Cerebellar nuclear complex (tissue), 1 donor: ENCODE measurements at places on chromosomes 2 and 18.

GRCh38 chr2:225559072-225559415, 159.5 kb downstream of the NYAP2 start:
- DNase-seq = no peak

- no peak for DNase-seq
Measured at GRCh38 chr2:47798631-47799030, 15.7 kb downstream of the MSH6 start.

GRCh38 chr2:99695130-99695943, 205.5 kb upstream of the REV1 start:
- no peak for DNase-seq

DNA sequence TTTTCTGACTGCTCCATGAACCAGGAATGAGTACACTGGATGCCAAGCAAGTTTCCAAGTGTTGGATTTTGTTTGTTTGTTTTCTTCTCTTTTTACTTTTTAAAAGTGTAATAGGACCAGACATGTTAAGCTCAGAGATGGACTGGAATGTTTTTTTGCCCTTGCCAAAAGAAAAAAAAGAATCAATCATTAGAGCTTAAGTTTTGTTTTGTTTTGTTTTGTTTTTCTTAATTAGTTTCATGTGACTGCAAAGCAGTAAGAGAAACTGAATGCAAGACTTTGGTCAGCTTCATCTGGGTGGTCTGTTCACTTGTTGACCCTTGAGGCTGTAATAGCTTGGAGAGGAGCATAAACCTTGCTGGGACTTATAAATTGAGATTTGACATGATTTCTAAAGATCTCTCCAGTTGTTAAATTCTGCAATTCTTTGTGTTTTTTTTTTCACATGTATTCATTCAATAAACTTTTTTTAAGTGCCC, 42.4 kb upstream of the SLC1A4 start:
- DNase-seq = no peak

GRCh38 chr2:65329525-65329924, 101.9 kb downstream of the ACTR2 start:
- DNase-seq = no peak

DNA sequence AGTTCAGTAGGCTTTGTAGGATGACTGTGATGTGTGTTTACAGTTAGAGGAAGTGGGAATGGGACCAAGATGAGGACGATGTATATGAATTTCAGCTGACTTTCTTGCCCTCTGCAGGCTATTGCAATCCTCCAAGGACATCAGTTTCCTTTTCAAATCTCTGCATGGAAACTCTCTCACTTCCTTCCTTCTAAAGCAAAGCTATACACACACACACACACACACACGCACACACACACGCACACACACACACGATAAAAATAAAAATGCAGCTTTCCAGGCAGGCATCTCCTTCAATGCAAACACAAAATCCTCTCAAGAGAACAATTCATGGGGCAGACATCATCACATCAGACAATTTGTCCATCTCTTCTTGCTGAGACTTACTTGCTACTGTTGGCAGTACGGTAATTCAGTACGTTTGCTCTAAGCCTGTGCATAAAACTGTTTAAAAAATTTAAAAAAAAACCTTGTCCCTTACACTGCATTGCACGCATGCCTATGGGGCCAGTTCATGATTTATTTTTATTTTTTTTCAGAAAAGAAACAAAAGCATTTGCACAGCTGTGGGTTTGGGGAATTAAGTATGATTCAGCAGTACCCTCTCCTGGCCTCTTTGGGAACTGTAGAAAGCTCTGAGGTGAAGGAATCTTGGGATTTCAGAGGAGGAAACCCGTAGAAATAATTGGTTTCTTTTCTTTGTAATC, 27.1 kb upstream of the ICOS start:
- DNase-seq = no peak

- DNase-seq = no peak
Measured at GRCh38 chr2:28287256-28287915, 105.3 kb upstream of the FOSL2 start.

DNA sequence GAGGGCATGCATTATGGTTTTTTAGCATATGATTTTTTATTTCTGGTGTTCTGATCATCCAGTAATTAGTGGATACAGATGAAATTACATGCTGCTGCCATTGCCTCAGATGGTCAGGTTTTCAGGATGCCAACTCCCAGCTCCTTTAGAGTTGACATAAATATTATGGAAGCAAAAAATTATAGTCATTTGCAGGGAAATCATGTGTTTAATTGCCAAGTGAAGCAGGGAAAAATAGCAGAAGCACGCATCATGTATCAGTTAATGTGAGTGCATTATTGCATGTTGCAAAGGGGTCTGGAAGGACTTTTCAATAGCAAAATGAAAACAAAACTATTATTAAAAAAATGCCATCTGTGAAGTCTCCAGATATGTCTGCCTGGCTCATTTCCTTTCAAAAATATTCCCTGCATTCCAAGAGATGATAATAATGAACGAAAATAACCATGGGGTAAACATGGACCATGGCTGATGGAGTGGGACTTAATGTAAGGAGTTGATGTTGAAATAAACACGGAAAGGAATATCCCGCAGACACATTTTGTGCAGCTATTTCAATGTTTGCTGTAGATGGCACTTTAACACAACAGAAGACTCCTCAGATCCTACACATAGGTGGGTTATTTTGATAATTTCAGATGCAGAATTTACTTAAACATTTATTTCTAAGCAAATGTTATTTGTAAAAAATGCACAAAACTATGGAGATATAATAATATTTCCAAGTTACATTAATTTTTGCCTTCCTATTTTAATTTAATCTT, 87.7 kb upstream of the DYNAP start:
- DNase-seq = no peak

GRCh38 chr2:9768388-9768787, 74.9 kb upstream of the TAF1B start:
- no peak for DNase-seq

GRCh38 chr2:22213237-22213636, 1089.5 kb downstream of the TDRD15 start:
- DNase-seq = no peak

- no peak for DNase-seq
Measured at GRCh38 chr2:96413323-96413722, 77.8 kb downstream of the NCAPH start.

DNA sequence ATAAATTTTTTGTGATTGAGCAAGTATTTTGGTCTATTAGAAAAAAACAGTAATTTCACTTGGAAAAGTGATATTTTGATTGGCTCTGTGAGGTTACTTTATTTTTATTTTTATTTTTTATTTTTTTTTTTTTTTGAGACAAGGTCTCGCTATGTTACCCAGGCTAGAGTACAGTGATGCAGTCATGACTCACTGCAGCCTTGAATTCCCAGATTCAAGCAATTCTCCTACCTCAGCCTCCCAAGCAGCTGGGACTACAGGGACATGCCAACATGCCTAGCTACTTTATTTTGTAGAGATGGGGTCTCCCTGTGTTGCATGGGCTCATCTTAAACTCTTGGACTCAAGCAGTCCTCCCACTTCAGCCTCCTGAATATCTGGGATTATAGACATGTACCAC, 60.9 kb upstream of the MGAT5 start:
- no peak for DNase-seq

- DNase-seq = no peak
Measured at GRCh38 chr2:165989851-165990250, 36.3 kb upstream of the TTC21B start.

- no peak for DNase-seq
Measured at GRCh38 chr2:174014011-174014698, 49.0 kb upstream of the SP3 start.

- no peak for DNase-seq
Measured at GRCh38 chr2:230758566-230759480, 46.2 kb downstream of the CAB39 start.

- DNase-seq = no peak
Measured at GRCh38 chr2:80061881-80062280, 242.7 kb downstream of the LRRTM1 start.

GRCh38 chr2:179558010-179558934, 293.6 kb upstream of the SESTD1 start:
- no peak for DNase-seq

DNA sequence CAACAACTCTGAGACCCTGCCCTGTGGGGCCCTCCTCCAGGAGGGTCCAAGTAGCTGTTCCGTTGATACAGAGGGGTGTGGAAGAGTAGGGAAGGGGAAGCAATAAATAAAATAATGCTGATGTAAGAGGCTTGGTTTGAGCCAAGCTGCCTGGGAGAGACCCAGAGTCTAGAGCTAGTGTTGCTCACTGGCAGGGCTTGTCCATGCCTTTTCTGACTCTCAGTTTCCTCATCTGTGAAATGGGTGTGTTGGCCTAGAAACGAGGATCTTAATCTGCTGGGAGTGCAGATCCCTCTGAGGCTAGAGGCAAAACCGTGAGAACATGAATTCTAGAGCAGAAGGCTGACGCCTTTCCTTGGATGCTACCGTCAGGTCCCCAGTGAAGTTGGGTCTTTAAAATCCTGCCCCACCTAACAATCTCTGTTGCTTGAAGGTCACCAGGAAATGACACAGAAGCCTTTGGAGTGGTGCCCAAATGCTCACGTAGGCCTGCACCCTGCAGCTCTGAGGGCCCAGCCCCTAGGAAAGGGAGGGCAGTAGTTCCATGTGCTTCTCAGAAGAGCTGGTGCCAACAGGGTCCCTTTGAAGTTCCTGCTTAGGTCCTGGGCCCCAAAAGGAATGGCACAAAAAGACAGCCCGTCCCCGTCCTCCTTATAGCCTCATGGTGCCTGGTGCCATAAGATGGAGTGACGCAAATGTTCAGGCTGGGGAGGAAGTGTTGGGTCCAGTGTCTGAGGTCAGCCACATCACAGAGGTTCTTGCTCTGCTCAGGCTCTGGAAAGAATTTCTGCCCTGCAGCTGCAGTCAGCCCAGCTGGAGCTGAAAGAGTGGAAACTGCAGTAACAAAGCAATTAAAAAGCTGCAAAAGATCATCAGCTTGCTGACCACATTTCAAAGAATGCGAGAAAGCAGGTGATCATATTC, 73.2 kb upstream of the SMAD2 start:
- no peak for DNase-seq

DNA sequence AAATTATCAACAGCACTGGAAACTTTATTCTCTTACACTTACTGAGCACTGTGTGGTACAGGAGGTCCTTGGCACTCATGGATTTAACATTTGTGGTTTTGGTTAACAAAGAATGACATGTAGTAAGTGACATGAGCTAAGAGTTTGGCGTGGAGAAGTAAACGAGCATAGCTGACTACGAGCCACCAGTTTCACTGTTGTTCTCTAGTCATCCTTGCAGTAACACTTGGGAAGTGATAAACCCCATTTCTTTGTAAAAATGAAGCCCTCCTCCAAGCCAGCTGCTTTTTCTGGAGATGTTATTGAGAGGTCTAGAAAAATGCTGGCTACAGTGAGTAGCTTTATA, 32.7 kb downstream of the QPCT start:
- DNase-seq = no peak

- no peak for DNase-seq
Measured at GRCh38 chr18:9835113-9835755, 50.5 kb upstream of the TXNDC2 start.

DNA sequence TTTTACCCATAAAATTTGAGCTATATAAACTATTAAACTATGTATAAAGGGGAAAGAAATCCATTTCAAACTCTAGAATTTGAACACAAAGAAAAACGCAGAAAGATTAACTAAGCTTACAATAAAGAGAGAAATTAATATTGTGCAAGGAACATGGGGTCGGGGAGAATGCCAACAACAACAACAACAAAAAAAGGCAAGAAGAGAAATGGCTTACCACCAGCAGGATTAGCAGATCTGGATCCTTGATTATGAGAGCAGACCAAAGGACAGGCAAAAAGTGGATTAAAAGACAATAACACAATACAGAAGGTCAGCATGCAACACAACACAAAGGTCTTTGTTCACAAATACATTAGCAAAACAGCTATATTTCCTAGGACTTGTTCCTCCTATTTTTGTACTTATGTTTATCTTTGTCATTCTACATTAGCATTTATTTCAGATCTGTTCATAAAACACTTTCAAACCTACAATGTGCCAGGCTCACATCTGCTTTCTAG, 103.4 kb upstream of the RNU4ATAC start:
- no peak for DNase-seq

DNA sequence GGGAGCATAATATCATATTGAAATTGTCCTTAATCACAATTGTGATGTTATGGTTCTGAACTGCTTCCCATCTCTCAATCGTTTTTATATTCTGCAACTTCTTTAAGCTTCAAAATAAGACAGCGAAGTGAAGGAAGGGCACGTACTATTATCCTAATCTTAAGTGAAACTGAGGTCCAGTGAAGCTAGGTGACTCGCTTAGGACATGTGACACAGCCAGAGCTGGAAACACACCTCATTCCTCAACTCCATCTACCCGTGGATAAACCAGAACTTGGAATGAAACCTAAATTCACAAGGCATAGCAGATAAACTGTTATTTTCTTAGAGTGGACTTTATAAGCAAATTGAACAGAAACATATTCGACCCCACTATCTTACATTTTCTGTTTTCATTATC, 191.2 kb upstream of the PXDN start:
- DNase-seq = no peak
